ENCODE measurements at places on chromosomes 7 and 10. TPM values are rescaled to one million over a fixed set of nuclear protein-coding genes. Genes with fewer than 3 reads are reported as not detected.

GUSB gene
- 116 TPM for polyA plus RNA-seq

AHR gene
- polyA plus RNA-seq, result 37.9 TPM

GRCh38 chr7:132810561-132810960 lies 234.3 kb upstream of the PLXNA4 start:
- DNase-seq, result no peak

DNA sequence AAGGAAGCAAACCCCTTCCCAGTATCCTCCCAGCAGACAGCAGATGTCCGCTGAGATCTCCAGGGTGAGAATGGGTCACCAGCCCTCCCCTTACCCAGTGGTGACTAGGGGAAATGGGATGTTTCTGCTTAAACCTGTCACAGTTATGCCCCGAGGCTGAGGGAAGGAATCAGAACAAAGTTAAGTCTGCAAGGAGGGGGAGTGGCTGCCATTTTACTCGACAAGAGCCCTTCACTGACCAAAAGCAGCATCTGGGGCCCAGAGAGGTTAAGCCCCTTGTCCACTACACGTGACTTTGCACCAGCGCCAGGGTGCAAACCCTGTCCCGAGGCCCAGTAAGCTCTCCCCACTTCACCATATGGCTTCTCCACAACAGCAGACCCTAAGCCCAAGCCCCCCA lies 4.6 kb upstream of the NANOS1 start:
- no peak for DNase-seq

GRCh38 chr7:67857698-67858097 lies 861.1 kb downstream of the TYW1 start:
- DNase-seq, result no peak
